ENCODE measurements at places on chromosomes 2 and 18.

DNA sequence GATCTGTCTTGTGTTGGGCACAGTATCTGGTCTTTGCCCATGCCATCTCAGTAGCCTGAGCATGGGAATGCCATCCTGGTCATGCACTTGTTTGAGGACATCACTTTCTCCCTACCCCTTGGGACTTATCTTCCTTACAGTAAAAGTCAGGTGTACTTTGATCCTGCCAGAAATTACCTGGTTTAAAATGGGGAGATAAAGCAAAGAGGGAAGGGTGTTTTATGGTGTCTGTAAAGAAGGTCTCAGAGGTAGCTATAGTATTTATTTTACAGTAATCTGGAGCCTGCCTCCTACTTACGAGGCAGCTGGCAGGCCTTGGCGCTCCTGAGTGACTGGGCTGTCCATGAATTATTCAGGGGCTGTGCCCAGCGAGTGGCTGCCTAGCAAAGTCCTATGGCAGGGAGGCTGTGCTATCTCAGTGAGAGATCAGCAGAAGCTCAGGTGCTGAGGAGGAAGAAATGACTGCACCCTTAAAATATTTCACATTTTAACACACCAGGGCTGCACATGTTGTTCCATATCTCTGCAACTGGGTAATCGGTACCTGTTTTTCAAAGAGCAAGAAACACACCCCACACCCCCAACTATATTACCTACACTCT lies 93.9 kb downstream of the SPTBN1 start:
- DNase-seq: no peak

- no peak for DNase-seq
Measured at GRCh38 chr18:31042084-31042405, 497 bp downstream of the DSC3 start.

DNA sequence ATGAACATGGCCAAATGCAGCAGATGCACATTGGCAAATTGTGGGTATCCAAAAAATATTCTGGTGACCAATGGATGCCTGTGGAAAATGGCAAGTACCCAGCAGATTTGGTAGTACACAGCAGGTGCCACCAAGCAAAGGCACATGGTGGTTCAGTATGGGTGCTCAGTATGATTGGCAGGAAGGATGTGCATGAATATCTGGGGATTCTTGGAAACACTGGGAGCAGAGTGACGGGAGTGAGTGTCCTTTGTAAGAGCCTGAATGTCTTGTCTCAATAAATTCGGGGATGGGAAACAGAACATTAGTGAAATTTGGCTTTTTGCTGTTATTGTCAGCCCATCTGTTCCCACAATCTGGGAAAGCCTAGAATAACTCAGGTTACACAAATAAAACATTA lies 36.8 kb upstream of the ACADL start:
- DNase-seq: no peak

DNA sequence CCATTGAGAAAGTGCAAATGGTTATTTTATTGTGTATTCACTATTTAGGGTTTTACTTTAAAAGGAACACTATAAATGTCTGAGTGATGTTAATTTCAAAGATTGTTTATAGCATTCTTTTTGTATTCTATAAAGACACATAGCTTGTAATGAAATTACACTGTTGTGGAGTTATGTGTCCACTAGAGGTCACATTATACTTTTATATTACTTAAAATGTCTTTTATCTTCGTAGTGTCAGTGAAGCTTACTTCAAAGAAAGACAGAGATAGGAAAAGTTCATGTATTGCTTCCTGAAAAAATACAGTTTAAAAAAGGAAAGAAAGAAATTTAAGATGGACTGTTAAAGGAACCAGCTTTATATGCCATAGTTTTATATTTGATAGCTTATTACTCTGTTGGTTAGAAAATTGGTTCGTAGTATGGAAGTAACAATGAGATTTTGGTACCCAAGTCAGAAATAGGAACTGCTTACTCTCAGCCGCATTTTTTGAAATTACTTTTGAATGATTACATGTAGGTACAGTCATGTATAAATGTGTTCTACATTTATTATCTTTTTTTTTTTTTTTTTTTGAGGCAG lies 20.5 kb downstream of the APLF start:
- no peak for DNase-seq

- DNase-seq: no peak
Measured at GRCh38 chr2:28341208-28341891, 51.3 kb upstream of the FOSL2 start.

DNA sequence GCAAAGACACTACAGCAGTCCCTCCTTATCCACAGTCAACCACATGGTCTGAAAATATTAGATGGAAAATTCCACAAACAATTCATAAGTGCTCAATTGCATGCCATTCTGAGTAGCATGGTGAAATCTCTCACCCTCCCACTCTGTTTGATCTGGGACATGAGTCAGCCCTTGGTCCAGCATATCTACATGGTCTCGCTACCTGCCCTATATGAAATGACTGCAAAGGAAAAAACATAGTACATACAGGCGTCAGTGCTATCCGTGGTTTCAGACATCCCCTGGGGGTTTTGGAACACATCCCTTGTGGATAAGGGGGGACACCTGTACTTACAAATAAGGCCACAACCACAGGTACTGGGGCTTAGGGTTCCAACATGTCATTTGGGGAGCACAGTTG lies 73.7 kb downstream of the CABLES1 start:
- DNase-seq: peak; percentile 11

- DNase-seq: no peak
Measured at GRCh38 chr18:9862686-9863085, 23.1 kb upstream of the TXNDC2 start.

DNA sequence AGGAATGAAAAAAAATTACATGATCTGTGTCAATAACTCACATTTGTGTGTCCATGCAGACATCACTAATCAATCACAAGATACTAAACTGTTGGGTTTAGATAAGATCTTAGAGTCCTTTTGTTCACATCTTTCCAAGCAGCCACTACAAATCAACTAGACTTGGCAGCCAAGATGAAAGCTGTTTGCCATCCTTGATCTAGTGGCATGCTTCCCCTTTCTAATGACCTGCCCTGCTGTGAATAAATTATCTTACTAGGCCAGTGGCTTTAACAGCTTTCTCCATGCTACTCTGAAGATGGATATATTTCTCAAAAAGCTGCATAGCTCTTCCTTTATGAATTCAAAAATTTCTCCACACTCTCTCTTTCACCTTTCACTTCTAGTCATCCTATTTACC lies 1338.0 kb upstream of the ACVR2A start:
- DNase-seq: no peak

DNA sequence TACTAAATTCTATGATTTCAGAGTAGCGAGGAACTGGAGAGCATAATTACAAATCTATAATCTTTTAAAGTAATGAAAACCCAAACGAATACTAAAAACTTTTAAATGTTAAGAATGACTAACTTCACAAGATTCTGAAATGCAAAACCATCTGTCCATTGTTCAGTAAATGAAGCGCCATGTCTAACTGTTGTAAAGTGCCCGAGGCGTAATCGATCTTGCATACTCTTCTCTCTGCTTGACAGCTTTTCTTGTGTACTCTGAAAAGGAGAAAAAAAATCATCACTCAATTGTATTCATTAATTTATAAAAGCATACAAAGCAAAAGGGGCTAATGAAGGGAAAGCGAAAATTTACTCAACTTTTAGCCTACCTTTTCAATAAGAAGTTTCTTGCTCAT lies 111.0 kb downstream of the TLK1 start:
- DNase-seq: no peak

DNA sequence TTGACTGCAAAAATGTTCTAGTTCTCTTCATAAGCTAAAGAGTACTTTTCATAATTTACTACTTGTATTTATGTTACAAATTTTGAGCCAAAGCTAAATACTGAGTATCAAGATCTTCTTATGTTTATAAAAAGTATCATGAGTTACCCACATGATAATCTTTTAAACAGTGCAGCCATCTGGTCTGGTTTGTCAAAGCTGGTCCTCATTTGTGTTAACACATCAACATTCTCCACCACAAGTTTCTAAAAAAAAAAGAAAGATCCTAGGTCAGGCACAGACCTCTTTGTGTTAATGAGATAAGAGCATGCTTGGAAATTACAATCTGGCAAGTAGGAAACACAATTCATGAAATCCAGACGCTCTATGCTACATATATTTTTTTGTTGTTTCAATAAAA lies 75.5 kb upstream of the FRZB start:
- no peak for DNase-seq

- no peak for DNase-seq
Measured at GRCh38 chr2:45813003-45813941, 161.8 kb downstream of the PRKCE start.

- peak; percentile 74 for DNase-seq
Measured at GRCh38 chr2:70083344-70084156, 3.7 kb upstream of the PCBP1 start.
